ENCODE measurements at places on chromosomes 12 and 14. TPM values are rescaled to one million over a fixed set of nuclear protein-coding genes. Genes with fewer than 3 reads are reported as not detected.

- peaks cover 19% of the 10 kb centered on the region for H3K4me1 ChIP-seq
- DNase-seq = no peak
- H3K27ac ChIP-seq = no peak overlapping the region
- H3K36me3 ChIP-seq = no peaks in the 10 kb centered on the region
- no peak overlapping the region for H3K4me3 ChIP-seq
Observed at GRCh38 chr14:89401761-89402160, 15.3 kb downstream of the FOXN3 start.

GRCh38 chr12:100610666-100611430 is 37.4 kb downstream of the GAS2L3 start:
- H3K27me3 ChIP-seq = no peaks in the 10 kb centered on the region
- H3K27ac ChIP-seq = no peak overlapping the region
- no peak for DNase-seq
- H3K36me3 ChIP-seq = no peaks in the 10 kb centered on the region
- no peak overlapping the region for H3K4me3 ChIP-seq

- DNase-seq = no peak
- no peaks in the 10 kb centered on the region for H3K27me3 ChIP-seq
- H3K36me3 ChIP-seq = peaks cover 25% of the 10 kb centered on the region
Observed at GRCh38 chr12:12724421-12725085, 7.4 kb downstream of the CDKN1B start.

RPGRIP1 gene
- total RNA-seq = not detected

DNA sequence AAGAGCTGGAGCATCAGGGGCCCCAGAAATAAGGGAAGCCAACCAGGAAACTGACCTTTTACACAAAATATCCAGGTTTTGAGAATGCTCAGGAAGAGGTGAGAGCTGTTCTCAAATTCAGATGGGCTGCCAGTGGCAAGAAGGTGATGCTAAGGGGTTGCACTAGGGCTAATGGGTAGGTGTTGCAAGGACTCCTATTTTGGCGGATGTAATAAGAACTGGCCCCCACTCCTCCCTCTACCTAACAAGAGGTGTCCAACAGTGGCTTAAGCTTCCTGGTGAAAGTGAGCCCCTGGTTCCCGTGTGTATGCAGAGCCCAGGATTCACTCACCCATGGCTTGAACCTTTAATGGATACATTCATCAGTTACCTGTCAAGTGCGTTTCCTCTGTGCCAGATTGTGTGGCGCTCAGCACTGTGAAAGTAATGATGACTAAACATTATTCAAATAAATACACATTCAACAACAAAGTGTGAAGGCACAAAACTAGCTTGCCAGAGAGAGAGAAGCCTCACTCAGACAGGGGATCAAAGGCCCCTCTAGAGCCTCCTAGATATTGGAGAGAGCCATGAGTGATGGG is 705 bp upstream of the CHGA start:
- peaks cover 66% of the 10 kb centered on the region for H3K27me3 ChIP-seq
- H3K36me3 ChIP-seq = no peaks in the 10 kb centered on the region
- no peak for DNase-seq
- H3K4me3 ChIP-seq = no peak overlapping the region
- no peaks in the 10 kb centered on the region for H3K4me1 ChIP-seq
- H3K27ac ChIP-seq = no peak overlapping the region

- H3K27ac ChIP-seq = no peak overlapping the region
- H3K4me3 ChIP-seq = no peak overlapping the region
- DNase-seq = no peak
- no peaks in the 10 kb centered on the region for H3K27me3 ChIP-seq
- H3K4me1 ChIP-seq = no peaks in the 10 kb centered on the region
- H3K36me3 ChIP-seq = peaks cover 99% of the 10 kb centered on the region
Observed at GRCh38 chr12:109982210-109982609, 14.0 kb downstream of the GIT2 start.

DNA sequence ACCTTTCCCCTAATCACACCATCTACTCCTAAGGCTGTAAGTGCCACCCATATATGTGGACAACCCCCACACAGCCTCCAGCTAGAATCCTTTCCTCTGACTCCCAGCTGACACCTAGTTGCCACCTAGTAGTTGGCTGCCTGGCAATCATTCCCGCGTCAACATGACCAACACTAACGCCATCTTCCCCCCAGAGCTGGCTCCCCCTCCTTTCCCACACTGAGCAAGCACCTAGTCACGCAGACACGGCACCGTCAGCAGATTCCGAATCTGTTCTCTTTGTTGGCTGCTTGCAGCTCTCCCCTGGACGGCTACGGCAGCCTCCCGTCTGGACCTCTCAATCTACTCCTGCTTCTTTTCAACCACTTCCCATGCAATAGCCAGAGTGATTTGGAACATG is 27.7 kb downstream of the UBR7 start:
- no peak for DNase-seq
- no peak overlapping the region for H3K4me3 ChIP-seq
- peaks cover 4% of the 10 kb centered on the region for H3K36me3 ChIP-seq

WNT1 gene
- not detected for total RNA-seq

DNA sequence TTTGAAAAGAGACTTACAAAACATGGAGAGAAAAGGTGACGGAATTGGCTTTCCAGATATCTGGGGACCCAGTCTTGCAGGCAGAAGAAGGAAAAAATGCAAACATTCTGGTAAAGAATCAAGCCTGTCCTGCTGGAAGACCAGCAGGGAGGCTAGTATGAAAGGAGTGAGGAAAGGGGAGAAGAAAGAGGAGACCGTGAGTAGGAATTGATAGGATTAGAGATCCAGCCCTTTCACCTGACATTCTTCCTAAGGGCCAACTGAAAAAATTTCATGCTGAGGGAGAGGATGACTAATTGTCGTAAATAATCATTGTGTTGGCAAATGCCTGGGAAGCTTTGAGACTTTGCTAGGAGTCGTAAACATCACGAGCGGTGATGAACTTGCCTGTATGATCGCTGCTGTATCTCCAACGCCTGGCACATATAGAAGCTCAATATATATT is 12.1 kb downstream of the BHLHE41 start:
- no peak overlapping the region for H3K4me3 ChIP-seq
- peak overlapping the region; percentile 92 for H3K27ac ChIP-seq
- no peaks in the 10 kb centered on the region for H3K27me3 ChIP-seq
- DNase-seq = no peak
- H3K4me1 ChIP-seq = peaks cover 53% of the 10 kb centered on the region

GRCh38 chr14:72855913-72856312 is 38.0 kb downstream of the DPF3 start:
- H3K27ac ChIP-seq = no peak overlapping the region
- no peak overlapping the region for H3K4me3 ChIP-seq
- DNase-seq = no peak
- H3K4me1 ChIP-seq = peaks cover 4% of the 10 kb centered on the region
- H3K36me3 ChIP-seq = no peaks in the 10 kb centered on the region
- no peaks in the 10 kb centered on the region for H3K27me3 ChIP-seq

DNA sequence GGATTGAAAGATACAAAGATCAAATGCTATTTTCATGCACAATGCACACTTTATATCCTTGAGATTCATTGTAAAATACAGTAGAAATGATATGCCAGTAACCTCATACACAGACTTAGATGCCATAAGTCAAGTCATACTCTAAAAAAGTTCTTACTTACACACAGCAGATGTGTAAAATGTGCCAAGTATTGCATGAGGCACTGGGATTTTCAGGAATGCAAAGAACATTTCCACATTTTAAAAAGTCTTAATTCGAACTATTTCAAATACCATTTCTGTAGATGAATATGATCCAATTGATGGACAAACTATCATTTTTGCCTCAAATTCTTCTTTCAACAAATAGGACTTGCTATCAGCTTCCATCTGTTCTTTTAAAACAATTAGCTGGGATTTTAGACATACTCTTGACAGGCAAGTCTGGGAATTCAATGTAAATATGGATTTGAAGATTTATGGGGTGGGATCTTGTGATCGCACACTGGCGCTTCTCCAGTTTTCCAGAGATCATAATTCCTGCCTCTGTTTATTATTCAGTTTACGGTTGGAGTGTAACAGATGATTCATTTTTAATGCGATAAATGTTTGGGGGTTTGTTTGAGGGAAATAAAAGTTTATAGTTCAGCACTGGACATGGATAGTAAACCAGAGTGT is 183.8 kb downstream of the PAX9 start:
- DNase-seq = no peak
- H3K4me3 ChIP-seq = no peak overlapping the region
- H3K27me3 ChIP-seq = no peaks in the 10 kb centered on the region

- H3K27me3 ChIP-seq = no peaks in the 10 kb centered on the region
- H3K4me1 ChIP-seq = no peaks in the 10 kb centered on the region
- H3K27ac ChIP-seq = no peak overlapping the region
- DNase-seq = no peak
Observed at GRCh38 chr14:79734656-79735055, 476.6 kb downstream of the DIO2 start.

DNA sequence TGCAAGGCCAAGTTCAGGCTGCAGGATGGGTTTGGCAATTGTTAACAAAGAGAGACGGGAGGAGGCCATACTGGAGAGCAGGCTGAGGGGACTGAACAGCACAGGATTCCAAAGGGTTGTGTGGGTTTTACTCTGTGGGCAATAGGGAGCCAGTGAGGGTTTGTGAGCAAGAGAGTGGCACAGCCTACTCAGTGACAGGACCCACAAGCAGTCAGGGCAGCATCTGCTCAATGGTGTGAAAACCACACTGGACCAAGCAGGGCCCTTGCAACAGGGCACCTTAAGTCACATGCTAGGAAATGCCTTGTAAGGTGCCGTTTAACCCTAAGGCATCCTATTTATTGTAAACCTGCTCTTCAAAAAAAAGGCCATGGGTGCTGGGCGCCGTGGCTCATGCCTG is 22.0 kb downstream of the SYNE3 start:
- peaks cover 5% of the 10 kb centered on the region for H3K27me3 ChIP-seq
- H3K4me3 ChIP-seq = no peak overlapping the region
- no peaks in the 10 kb centered on the region for H3K36me3 ChIP-seq
- peaks cover 78% of the 10 kb centered on the region for H3K4me1 ChIP-seq
- no peak for DNase-seq

DNA sequence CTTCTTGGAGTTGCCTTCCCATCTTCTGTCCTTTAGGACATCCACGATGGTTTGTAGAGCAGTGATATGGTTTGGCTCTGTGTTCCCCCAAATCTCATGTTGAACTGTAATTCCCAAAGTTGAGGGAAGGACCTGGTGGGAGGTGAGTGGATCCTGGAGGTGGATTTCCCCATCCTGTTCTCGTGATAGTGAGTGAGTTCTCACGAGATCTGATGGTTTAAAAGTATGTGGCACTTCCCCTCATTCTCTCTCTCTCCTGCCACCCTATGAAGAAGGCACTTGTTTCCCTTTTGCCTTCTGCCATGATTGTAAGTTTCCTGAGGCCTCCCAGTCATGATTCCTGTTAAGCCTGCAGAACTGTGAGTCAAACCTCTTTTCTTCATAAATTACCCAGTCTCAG is 99.2 kb downstream of the BRMS1L start:
- no peak for DNase-seq
- H3K36me3 ChIP-seq = no peaks in the 10 kb centered on the region
- H3K27ac ChIP-seq = no peak overlapping the region

JAG2 gene
- total RNA-seq = 5.0 TPM

GRCh38 chr12:18492372-18493025 is 231.2 kb downstream of the PIK3C2G start:
- no peak overlapping the region for H3K27ac ChIP-seq
- H3K27me3 ChIP-seq = no peaks in the 10 kb centered on the region
- H3K36me3 ChIP-seq = no peaks in the 10 kb centered on the region
- H3K4me1 ChIP-seq = peaks cover 13% of the 10 kb centered on the region

- no peaks in the 10 kb centered on the region for H3K36me3 ChIP-seq
- H3K27ac ChIP-seq = no peak overlapping the region
- H3K4me3 ChIP-seq = no peak overlapping the region
- no peak for DNase-seq
- no peaks in the 10 kb centered on the region for H3K27me3 ChIP-seq
Observed at GRCh38 chr12:105476616-105477015, 146.1 kb downstream of the C12orf75 start.

GRCh38 chr12:49086116-49086515 is 8.5 kb downstream of the DHH start:
- no peak overlapping the region for H3K27ac ChIP-seq
- no peak for DNase-seq
- peaks cover 19% of the 10 kb centered on the region for H3K27me3 ChIP-seq
- H3K4me1 ChIP-seq = peaks cover 35% of the 10 kb centered on the region

RERGL gene
- total RNA-seq = 2.6 TPM

VAMP1 gene
- 8.7 TPM for total RNA-seq

LRP1-AS gene
- not detected for total RNA-seq

PRH2 gene
- total RNA-seq = not detected

DNA sequence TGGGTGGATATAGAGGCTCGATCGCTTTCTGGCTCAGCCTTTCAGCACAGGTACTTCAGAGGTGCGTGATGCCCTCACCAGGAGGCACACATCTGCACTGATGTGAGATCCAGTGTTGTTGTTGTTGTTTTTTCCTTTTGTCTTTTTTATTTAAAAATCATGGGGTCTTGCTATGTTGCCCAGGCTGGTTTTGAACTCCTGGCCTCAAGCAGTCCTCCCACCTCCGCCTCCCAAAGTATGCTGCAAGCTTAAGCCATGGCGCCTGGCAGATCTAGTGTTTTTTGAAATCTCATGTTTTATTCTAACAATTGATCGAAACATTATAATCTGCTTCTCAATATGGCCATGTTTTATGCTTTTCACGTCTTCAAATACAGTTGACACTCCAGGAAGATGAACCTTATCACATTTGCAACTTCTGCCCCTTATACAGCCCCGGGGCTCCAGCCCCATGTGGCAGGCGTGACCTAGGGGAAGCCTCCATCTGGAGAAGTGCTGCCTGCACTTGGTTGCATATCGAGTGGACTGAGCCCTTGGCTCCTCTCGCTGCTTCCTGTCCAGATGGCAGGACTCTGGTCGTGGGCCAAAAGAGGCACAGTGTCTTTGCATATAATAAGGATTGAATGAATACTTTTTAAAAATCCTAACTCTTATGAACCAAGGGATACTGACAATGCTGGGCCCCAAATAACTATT is 71.7 kb downstream of the TRAF3 start:
- no peak for DNase-seq
- H3K4me3 ChIP-seq = no peak overlapping the region
- H3K36me3 ChIP-seq = no peaks in the 10 kb centered on the region

GRCh38 chr12:69345742-69346141 is 2.4 kb upstream of the LYZ start:
- H3K4me3 ChIP-seq = no peak overlapping the region
- no peaks in the 10 kb centered on the region for H3K36me3 ChIP-seq
- no peak for DNase-seq
- H3K4me1 ChIP-seq = no peaks in the 10 kb centered on the region

- no peak overlapping the region for H3K27ac ChIP-seq
- H3K4me1 ChIP-seq = no peaks in the 10 kb centered on the region
- no peak for DNase-seq
- peaks cover 92% of the 10 kb centered on the region for H3K36me3 ChIP-seq
- H3K27me3 ChIP-seq = no peaks in the 10 kb centered on the region
Observed at GRCh38 chr12:112233242-112233641, 107.9 kb downstream of the TRAFD1 start.

C12orf60 gene
- total RNA-seq = 1.1 TPM
